Stimulated activated CD8-positive, alpha-beta memory T cell treated with anti-CD3 and anti-CD28 coated beads, Interleukin-4, amount 100 ng/mL, for 4 hours (primary cell): ENCODE measurements at places on chromosomes 1 and 21.

GRCh38 chr1:182611326-182611725 is 7.1 kb upstream of the RGS16 start:
- no peak for DNase-seq

GRCh38 chr1:111981871-111982270 is 7.6 kb downstream of the KCND3 start:
- DNase-seq, result no peak

GRCh38 chr1:183580281-183580682 is 10.0 kb downstream of the NCF2 start:
- DNase-seq, result no peak

- no peak for DNase-seq
These were observed 16.3 kb upstream of the ACKR1 start for GRCh38 chr1:159188375-159188788.

DNA sequence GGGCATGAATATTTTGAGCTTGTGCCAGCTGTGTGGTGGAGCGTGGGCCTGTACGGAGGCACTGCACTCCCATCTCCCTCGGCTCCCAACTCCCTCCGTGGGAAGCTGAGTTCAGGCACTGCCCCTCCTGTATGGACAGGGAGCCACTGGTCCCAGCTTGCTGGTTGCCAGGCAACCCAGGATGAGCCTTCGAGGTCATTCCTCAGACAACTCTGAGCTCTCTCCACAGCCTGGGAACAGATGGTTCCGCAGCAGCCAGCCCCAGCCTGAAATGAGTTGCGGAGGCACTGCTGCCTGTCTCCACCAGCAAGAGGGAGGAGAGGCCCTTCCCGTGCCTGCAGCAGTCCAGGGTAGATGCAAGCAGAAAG is 58.4 kb upstream of the TENT5B start:
- no peak for DNase-seq

DNA sequence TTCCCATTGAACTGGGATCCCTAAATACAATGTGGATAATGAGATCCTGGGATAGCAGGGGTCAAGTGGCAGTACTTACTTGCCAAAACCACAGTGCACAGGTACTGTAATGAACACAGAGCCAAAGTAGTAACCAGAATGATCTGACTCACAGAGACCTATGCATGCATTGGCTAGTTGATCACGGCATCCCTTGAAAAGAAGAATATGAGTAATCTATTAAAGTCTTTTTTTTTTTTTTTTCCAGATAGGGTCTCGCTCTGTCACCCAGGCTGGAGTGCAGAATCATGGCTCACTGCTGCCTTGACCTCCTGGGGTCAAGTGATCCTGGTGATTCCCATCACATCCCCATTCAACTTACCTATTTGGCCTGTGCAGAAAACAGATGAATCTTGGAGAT is 29.4 kb upstream of the EIF4G3 start:
- DNase-seq, result no peak

GRCh38 chr1:168477792-168478191 is 66.0 kb downstream of the XCL2 start:
- DNase-seq, result no peak

GRCh38 chr21:36396325-36396724 is 11.1 kb downstream of the CHAF1B start:
- DNase-seq, result no peak

DNA sequence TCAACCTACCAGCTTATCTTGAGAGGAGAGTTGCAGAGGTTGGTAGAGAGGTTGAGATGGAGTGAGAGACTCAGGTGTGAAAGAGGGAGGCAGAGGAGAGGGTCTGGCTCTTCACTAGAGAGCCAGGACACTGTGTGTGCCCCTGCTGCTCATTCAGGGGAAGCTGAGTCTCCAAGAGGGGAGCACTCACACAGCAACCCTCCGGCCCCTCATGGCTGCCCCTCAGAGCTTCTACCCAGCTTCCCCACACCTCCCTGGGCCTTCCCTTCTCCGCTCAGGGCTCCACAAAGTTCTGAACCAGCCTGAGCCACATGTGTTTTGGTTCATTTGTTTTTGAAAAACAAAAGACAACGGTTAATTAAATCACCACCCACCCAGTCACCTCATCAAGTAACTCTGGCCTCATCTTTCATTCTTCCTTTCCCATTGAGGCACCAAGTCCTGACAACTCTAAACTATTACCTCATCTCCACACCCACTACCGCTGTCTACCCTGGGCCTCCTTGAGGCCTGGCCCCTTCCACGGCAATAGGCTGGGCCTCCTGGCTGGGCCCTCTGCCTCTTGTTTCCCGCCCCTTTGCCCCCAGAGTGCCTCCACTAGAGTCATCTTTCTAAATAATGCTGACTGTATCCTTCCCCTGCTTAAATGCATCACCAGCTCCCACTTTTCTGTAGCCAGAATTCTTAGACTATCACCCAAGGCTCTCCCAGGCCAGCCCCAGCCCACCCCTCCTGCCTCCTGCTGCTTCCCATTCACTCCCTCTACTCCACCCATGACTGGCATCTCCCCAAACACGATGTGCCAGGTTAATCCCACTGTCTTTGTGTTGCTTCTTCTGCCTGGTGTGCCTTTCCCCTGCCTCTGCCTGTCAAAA is 33.0 kb downstream of the TNNT2 start:
- no peak for DNase-seq

GRCh38 chr1:225851805-225852204 is 30.4 kb downstream of the TMEM63A start:
- DNase-seq, result no peak

DNA sequence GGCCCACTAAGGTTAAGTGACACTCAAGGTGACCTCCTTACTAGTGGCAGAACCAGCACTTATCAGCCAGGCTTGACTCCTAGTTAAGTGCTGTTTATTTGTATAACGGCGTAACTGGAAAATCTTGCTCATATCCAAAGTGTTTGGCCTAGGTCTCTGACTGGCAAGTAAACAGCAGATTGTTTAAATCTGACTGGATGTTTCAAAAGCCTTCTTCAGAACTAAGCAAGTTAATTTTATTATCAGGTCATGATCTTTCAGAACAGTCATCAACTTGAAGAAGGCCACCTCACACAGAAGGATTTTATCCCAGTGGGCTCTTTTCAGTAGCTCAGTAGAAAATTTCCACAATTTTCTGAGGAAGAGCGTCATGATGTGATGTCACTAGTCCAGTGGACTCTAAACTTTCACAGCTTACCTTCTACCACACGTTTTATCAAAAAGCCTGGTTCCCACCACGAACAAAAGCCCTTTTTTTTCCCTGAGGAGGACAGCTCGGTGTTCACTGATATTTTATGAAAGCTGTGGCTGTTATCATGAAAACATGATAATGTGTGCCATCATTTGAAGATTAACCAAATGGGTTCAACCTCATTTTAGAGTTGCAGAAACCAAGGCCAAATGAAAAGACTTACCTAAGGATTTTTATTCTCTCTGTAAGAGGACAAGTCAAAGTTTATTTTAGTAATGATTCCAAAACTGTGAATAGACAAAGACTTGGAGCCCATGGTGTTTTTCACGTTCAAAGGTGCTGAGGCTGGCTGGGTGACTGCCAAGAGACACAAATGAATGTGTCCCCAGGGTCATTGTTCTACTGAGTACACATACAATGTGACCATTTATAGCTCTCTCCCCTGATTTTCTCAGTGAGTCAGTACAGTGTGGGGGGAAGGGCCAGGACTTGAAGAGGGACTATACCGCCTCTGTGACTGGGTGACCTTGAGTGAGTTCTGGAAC is 9.1 kb downstream of the SGIP1 start:
- DNase-seq, result no peak

GRCh38 chr1:81738875-81739274 is 61.9 kb upstream of the ADGRL2 start:
- no peak for DNase-seq

DNA sequence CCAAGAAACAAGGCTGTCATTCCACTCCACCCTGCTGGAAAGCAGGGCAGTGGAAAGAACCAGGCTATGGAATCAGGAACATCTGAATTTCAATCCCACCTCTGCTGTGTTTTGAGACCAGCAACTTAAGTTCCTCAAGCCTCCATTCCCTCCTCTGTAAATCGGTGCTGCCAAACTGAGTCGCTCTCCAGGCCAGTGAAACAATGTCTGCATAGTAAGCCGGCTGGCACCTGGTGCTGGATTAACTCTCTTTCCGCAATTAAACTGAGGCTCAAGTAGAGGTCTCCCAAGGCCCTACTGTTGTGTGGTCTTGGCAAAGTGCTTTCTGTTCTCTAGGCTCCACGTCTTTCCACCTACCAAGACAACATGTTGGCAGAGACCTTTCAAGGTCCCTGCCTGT is 65.3 kb downstream of the SSBP3 start:
- no peak for DNase-seq

DNA sequence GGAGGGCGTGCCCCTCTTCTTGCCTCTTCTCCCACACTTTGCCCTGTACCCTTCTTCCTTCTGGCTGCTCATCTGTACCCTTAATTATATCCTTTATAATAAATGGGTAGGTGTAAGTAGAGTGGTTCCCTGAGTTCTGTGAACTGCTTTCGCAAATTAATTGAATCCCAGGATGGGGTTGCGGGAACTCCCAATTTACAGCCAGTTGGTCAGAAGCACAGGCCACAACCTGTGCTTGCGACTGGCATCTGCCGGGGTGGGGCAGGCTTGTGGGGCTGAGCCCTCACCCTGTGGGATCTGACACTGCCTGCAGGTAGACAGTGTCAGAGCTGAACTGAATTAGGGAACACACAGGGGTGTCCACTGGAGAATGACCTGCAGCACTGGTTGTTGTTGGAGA is 244.9 kb downstream of the KCNJ6 start:
- DNase-seq, result no peak

GRCh38 chr1:86339014-86339812 is 56.9 kb downstream of the ODF2L start:
- no peak for DNase-seq

DNA sequence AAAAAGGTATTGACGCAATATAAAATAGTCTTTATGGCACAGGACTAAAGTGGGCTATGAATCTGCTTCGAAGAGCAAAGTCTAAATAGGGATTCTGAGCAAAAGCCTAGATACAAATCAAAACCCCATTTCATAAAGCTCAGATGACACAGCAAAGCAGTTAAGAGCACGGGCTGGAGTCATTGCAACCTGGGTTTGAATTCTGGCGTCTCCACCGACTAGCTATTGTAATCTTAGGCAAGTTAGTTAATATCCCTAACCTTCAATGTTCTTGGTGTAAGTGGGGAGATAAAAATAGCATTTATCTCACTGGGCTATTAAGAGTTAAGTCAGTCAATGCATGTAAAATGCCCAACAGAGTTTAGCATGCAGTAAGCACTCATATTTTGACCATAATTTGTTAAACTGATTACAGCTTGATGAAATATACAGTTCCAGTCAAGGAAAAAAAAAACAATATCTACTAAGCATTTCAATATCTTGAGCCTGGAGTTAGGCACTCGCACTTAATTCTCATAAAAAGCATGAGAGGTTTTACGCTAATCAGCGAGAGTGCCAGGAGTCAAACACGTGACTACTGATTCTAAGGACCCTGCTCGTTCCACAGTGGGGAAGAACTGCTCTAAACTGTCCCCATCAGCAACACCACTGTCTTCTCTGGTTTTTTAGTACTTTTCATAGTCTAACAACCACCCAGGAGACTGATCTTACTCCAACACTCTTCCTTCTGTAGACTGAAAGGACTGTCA is 75.5 kb downstream of the JAK1 start:
- no peak for DNase-seq

GRCh38 chr1:30048905-30049304 is 674.5 kb downstream of the MATN1 start:
- DNase-seq, result no peak

- DNase-seq, result no peak
These were observed 40.7 kb downstream of the AHDC1 start for GRCh38 chr1:27563341-27563590.

DNA sequence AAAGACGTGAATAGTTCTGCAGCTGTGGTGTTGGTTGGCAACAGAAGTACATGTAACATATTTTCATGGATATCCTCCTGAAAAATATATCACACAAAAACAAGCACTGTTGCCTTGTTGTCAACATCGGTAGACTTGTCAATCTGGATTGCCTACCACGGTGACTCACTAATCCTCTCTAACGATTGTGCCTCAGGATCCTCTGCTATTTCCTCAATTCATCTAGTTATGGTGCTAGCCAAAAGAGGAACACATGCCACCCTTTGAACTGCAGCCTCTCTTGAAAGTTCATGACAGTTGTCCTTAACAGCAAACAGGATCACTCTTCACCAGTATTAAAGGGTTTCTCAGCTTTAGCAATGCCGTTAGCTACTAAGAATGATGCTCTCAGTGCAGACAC is 25.7 kb downstream of the RASAL2 start:
- no peak for DNase-seq

GRCh38 chr1:89760496-89760895 is 60.3 kb upstream of the LRRC8D start:
- no peak for DNase-seq

DNA sequence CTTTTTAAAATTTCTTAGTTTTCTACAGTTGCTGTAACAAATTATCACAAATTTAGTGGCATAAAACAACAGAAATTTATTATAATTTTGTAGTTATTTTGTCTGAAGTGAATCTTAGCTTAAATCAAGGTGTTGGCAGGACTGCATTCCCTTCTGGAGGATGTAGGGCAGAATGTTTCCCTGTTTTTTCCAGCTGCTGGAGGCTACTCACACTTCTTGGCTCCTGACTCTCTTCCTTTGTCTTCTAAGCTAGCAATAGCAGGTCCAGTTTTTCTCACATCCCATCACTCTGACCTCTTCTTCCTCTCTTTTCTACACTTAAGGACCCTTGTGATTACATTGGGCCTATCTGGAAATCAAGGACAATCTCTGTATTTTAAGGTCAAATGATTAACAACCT is 84.1 kb downstream of the PKN2 start:
- no peak for DNase-seq

GRCh38 chr1:8639148-8639547 is 178.3 kb downstream of the RERE start:
- no peak for DNase-seq

- no peak for DNase-seq
These were observed 71.0 kb downstream of the OLFML2B start for GRCh38 chr1:161952607-161953172.

GRCh38 chr1:222995236-222995580 is 147.8 kb downstream of the TLR5 start:
- DNase-seq, result no peak

DNA sequence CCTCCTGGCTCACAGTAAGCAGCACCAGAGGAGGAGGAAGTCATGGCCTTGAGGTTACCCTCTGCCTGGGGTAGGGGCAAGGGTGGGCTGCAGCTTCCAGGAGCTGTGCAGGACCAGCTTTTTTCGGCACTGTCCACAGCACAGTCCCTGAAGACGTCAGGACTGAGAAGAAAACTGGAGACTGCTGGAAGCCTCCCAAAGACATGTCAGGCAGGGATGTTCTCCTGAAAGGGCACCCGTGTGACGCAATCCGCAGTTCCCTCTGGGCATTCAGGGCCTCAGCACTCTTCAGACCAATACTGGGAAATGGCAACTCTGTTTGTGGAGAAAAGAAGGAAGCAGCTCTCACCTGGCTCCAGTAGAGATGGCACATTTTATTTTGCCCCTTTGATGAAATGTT is 64.8 kb upstream of the TENT5C start:
- DNase-seq, result no peak

DNA sequence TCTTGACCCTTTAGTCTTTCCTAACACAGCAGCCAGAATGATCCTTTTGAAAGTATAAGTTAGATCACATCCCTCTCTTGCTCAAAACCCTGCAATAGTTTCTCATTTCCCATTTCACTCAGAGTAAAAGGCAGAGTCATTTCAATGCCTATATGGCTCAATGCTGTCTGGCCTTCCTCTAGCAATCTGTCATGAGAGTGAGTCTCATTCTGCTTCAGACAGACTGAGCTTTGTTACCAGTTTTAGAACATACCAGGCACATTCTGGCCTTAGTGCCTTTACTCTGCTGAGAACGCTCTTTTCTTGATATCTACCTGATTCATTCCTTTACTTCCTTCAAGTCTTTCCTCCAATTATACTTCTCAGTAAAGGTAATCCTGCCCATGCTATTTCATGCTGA is 372.8 kb upstream of the PKN2 start:
- DNase-seq, result no peak
